ENCODE measurements at places on chromosomes 2 and 18.
A peak's percentile ranks its signal among the peaks of the same experiment; 100 is the strongest.

DNA sequence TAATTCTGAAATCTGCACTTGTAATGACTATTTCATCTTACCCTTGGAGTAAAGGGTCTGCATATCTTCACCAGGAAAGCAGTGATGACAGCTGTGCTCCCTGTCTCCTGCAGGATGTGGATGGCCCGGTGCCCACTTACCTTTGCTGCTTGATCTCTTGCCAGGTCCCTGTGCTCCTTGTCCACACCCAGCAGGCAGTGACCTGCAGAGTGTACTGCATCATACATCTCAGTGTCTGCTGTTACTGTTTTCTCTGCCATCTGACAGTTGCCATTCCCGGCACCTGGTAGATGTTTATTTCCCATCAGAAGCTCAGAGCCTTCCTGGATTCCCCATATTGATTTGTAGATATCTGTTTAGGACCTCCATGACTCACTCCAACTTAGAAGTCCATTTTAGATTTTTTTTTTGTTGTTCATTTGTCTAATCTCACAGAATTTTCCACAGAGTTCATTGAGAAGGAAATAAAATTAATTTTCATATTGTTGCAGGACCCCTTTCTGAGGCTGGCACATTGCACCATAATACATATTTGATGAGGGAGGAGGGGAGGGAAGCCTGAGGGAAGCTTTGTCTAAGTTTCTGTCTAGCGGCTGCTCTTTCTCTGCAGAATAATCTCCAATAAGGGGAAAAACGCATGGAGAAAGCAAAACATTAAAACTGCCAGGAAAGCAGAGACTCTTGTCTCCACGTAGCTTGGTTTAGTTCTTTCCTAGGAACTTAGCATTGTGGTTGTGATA, 697.5 kb upstream of the RAB6C start:
- DNase-seq = no peak

DNA sequence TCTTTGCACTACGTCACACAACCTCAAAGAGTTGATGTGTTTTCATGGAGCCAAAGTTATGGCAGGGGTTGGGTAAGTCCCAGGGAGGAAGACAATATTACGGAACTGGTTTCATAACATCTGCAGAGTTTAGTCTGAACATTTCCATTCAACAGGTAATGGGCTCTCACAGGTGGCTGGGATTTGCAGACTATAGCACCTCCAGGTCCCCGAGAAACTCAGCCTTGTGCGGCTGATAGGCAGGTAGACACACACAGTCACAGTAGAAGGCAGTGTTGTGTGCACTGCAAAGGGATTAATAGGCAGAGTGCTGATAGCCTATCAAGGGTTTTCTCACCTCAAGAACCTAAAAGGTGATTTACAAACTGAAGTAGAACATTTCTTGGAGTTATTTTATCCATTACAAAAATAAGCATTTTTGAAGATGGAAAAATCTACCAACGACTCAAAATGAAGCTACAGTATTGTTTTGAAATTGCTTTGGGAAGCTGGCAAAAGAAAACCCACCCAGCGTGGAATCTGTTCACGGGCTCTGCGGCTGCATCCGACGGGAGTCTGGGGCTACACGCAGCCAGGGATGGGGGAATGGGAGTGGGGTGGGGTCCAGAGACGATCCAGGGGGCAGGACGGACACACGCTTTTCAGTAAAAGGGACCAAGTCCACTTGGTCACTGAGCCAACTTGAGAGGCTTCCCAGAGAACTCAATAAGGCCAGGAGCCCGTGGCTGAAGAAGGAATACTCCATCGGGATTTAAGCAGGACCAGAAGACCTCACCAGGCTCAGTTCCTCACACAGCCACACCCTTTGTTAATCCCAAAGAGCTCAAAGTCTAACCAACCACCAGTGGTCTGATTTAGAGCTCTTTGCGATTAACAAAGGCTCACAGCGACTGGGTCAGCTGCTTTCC, 82.9 kb downstream of the CHRNA1 start:
- DNase-seq = no peak

- DNase-seq = no peak
Observed at GRCh38 chr18:53935803-53936202, 288.7 kb downstream of the MBD2 start.

DNA sequence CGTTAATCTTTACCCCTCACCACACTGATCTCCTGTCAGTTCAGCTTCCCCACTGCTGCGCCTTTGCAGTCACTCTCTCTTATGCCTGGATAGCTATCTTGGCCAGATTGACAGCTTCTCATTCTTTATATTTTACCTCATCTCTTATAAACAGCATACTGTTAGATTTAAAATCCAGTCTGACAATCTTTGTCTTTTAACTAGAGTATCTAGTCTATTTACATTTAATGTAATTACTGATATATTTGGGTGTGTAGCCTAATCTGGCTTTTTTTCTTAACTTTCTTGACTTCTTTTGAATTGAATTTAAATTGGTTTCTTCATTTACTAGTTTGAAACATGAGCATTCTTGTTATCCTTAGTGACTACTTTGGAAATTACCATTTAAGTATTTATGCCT, 225.1 kb downstream of the PRKCE start:
- DNase-seq = no peak

- no peak for DNase-seq
Observed at GRCh38 chr2:226963528-226963927, 127.7 kb downstream of the RHBDD1 start.

DNA sequence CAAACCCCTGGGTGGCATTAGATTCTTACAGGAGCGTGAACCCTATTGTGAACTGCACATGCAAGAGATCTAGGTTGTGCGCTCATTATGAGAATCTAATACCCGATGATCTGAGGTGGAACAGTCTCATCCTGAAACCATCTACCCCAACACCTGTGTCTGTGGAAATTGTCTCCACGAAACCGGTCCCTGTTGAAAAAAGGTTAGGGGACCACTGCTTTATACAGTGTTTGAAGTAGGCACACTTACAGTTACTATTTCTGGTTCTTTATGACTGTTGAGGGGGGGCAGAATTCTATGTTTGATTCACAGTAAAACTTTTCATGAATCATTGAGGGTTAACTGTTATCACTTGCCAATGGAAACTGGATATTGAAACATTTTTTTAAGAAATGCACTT, 72.0 kb downstream of the RIF1 start:
- no peak for DNase-seq

- no peak for DNase-seq
Observed at GRCh38 chr18:10936176-10937053, 213.0 kb downstream of the PIEZO2 start.

- no peak for DNase-seq
Observed at GRCh38 chr2:181106789-181107627, 126.6 kb downstream of the UBE2E3 start.

GRCh38 chr2:30652271-30652915, 154.9 kb downstream of the CAPN13 start:
- DNase-seq = no peak

DNA sequence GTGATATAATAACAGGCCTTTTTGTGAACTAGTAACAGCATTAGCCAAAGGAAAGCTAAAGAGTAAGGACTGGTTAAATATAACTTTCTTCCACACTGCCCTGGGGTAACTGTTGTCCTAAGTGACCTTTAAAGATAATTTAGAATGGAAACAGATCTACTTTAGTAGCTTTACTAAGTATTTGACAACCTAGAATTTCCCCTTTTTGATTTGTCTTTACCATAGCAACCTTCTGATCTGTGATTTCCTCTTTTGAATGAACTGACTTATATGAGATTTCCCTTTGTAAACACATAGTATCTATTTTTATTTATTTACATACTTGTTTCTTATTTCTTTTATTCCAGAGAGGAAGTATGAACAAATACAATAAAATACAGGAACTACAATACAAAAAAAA, 10.5 kb upstream of the KLF7 start:
- DNase-seq = no peak

GRCh38 chr2:106058469-106059137, 135.5 kb downstream of the UXS1 start:
- DNase-seq = no peak

GRCh38 chr2:155600296-155600695, 732.2 kb downstream of the NR4A2 start:
- no peak for DNase-seq

GRCh38 chr2:3651691-3652648, 6.0 kb upstream of the ALLC start:
- peak; percentile 87 for DNase-seq

DNA sequence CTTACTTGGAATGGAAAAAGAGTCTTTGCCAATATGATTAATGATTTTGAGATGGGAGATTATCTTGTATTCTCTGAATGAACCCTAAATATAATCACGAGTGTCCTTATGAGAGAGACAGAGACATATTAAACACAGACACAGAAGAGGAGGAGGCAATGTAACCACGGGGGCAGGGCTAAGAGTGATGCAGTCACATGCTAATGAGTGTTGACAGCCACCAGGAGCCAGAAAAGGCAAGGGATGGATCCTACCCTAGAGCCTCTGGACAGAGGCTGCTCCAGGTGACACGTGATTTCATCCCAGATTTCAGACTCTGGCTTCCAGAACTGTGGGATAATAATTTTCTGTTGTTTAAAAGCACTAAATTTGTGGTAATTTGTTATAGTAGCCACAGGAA, 679.6 kb downstream of the MBD2 start:
- DNase-seq = no peak

- DNase-seq = no peak
Observed at GRCh38 chr2:16324544-16324937, 341.1 kb downstream of the CYRIA start.
